ENCODE measurements at places on chromosomes 2 and 18.

GRCh38 chr2:17543848-17544247, 3.4 kb downstream of the VSNL1 start:
- no peak for DNase-seq

DNA sequence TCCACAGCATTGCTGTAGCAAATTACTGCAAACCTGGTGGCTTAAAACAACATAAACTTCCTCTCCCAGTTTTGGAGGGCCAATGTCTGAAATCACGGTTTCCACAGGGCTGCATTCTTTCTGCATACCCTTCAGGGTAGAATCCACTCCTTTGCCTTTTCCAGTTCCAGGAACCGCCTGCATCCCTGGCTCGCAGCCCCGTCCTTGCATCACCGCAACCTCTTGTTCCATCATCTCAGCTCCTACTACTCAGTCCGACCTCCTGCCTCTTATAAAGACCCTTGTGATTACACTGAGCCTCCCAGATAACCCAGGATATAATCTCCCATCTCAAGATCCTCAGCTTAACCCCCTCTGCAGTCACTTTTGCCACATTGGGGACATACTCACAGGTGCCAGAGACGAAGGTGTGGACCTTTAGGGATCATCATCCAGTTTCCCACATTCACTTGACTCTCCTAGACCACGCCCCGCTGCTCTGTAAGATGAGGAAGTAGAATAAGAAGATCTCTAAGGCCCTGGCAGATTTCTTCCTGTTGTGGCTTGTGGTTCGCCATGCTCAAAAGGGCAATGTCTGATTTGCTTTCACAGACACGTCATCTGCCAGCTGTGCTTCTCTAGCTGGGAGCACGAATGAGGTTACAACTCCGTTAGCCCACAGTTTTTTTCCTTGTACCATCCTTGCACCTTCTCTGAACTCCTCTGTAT, 103.6 kb upstream of the AGAP1 start:
- peak; percentile 44 for DNase-seq

GRCh38 chr18:44602845-44603244, 77.8 kb upstream of the SETBP1 start:
- DNase-seq = no peak

DNA sequence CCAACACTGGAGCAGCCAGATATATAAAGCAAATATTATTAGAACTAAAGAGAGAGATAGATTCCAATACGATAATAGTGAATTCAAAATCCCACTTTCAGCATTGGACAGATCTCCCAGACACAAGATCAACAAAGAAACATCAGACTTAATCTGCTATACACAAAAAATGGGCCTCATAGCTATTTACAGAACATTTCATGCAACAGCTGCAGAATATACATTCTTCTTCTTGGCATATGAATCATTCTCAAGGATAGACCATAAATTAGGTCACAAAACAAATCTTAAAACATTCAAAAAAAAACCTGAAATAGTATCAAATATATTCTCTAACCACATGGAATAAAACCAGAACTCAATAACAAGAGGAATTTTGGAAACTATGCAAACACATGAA, 23.8 kb upstream of the BAZ2B start:
- DNase-seq = no peak

- no peak for DNase-seq
These were observed 332.3 kb downstream of the NCKAP5 start for GRCh38 chr2:133235968-133236367.

GRCh38 chr2:96531366-96531765, 5.2 kb upstream of the ARID5A start:
- no peak for DNase-seq

DNA sequence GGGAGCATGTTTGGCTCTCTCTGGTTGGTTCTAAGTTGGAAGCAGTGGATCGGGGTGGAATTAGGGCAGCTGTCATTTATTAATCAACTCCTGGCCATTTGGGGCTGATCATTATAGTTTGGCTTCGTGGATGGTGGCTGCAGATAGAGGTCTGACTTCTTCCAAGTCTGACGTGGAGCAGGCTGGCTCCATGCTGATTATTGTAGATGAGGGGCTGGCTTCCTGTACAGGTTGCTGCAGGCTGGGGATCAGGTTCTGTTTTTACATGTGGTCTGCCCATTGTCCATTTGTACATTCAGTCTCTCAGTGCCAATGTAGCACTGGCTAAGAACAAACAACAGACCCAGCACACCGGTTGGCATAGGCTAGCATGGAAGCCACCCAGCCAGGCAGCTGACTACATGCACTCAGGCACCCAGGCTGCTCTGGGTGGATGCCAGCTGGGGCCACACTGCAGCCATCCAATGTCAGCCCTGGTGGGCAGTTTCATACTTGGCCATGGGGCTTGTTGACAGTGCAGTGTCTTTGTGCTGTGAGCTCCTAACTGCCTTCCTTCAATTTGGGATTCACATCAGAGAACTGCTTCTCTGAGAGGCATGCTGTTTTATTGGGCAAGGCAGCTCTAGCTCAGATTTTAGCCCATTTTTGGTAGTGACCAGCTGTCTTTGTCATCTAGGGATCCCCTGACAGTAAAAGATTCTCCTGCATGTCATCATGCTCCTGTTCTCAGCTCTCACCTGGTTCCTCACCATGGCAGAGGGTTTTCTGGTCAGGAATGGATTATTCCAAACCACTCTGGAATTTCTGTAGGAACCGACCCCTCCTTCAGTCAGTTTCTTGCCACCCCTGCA, 25.4 kb downstream of the NPAS2 start:
- no peak for DNase-seq

GRCh38 chr2:238403632-238404405, 22.9 kb upstream of the ASB1 start:
- DNase-seq = no peak

GRCh38 chr2:170218456-170218855, 40.5 kb downstream of the MYO3B start:
- DNase-seq = no peak

GRCh38 chr18:75247611-75248421, 37.2 kb downstream of the TSHZ1 start:
- peak; percentile 51 for DNase-seq

- no peak for DNase-seq
These were observed 1.1 kb downstream of the PTH2R start for GRCh38 chr2:208407667-208408066.

Data from CD4-positive, alpha-beta T cell treated with Interleukin-12 subunit alpha and Interleukin-12 subunit beta, for 1 hour (primary cell).